ENCODE measurements at places on chromosomes 2 and 18. TPM values are rescaled to one million over a fixed set of nuclear protein-coding genes. Genes with fewer than 3 reads are reported as not detected.

GRCh38 chr18:22167471-22168241, 1.7 kb upstream of the GATA6 start:
- DNase-seq, result no peak
- peak overlapping the region; percentile 98 for H3K27ac ChIP-seq
- peaks cover 55% of the 10 kb centered on the region for H3K27me3 ChIP-seq
- peak overlapping the region; percentile 98 for H3K4me3 ChIP-seq
- peaks cover 7% of the 10 kb centered on the region for H3K36me3 ChIP-seq
- peaks cover 36% of the 10 kb centered on the region for H3K4me1 ChIP-seq

GRCh38 chr2:43059183-43059897, 167.1 kb downstream of the ZFP36L2 start:
- H3K4me1 ChIP-seq, result peaks cover 45% of the 10 kb centered on the region
- H3K36me3 ChIP-seq, result peaks cover 10% of the 10 kb centered on the region
- no peak overlapping the region for H3K4me3 ChIP-seq
- DNase-seq, result no peak
- H3K27ac ChIP-seq, result peak overlapping the region; percentile 78

- no peak overlapping the region for H3K27ac ChIP-seq
- H3K36me3 ChIP-seq, result peaks cover 24% of the 10 kb centered on the region
- peaks cover 2% of the 10 kb centered on the region for H3K4me1 ChIP-seq
- H3K4me3 ChIP-seq, result no peak overlapping the region
- H3K27me3 ChIP-seq, result no peaks in the 10 kb centered on the region
Measured at GRCh38 chr18:36809590-36810381, 19.0 kb downstream of the TPGS2 start.

The TXNDC2 gene
- 0.29 TPM for total RNA-seq
